ENCODE measurements at places on chromosomes 11 and 22.

DNA sequence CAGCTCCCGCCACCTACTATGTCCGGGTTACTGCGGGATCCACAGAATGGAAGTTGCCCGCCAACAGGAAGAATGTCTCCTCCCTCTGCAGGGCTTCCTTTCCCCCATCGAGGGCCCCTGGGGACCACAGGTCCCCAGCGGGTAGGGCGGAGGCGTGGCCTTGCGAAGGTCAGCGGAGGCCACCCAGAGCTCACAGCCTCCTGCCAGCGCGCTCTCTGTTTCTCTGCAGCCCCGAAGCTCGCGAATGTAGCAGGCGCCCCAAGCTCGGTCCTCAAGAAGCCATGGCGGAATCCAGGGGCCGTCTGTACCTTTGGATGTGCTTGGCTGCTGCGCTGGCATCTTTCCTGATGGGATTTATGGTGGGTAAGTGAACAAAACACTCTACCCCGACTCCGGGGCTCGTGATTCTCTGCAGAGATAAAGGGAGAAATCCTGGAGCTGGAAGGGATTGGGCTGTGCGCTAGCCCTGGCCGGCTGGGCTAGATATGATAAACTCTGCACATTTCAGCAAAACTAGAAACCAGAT lies at the start of gene NAALAD2:
NAALAD2 (plus strand) TSS at position 186 of the 526 bp plus-strand sequence; CDS start at position 282, 96 bp downstream.
- peak; percentile 76 for DNase-seq

DNA sequence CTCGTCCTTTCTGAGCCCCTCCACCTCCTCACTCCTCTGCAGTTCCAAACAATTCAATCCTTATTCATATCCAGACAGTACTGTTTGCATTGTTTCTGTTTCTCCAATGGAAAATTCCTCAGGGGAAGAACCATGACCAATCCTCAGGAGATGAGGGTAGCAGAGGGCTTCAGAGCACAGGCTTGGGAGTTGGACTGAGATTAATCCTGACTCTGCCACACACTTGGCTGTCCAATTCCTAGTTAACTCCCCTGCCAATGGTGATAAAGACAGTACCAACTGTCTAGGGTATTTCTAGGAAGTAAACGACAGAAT lies 58.0 kb downstream of the MICAL3 start:
- DNase-seq, result no peak

DNA sequence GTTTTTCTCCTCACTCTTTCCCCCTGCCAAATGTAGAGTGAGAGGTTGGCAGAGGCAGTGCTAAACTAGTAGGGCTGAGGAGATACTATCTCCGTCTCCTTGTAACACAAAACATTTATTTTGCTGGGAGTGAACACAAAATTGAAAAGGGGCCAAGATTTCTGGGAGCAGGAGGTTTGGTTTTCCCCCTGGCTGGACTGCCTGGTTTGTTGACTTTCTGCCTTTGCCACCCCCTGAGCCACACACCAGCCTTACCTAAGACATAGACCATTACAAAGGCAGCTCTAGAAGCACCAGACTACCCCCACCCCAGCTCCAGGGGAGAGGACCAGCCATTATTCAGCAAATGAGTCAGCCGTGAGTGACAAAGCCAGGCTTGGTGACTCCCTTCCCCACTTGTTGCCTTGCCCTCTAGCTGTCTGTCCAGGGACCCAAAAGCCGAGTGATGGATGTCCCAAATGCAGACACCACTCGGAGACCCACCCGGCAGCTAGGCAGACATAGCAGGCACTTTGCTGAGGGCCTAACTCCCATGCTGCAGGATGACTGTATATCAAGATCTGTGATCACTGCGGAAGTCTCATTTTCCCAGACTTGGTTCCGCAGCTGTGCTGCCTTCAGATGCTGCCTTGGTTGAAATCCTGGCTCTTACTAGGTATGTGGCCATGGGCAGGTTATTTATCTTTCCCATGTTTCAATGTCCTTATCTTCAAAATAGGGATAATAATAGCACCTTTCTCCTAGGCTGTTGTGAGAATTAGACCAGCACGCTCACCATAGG lies 17.7 kb upstream of the CDON start:
- DNase-seq, result no peak

GRCh38 chr22:17336061-17336460 lies 33.2 kb upstream of the CECR2 start:
- DNase-seq, result no peak

DNA sequence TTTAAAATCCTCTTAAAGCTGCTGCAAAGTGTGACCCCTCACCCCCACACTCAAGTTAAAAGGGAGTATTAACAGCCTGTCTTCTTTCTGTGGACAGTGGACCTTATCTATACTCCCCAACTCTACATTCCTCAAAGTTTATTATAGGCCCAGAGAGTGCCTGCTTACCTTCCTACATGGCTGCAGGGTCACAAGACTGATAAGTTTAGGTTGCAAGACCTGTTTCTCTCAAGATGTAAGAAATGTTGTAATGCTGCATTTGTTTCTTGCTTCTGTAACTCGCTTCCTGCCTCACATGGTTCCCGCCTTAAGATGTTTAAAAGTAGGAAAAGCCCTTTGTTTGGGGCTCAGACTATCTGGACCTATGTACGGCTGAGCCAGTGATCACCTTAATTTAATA lies 10.1 kb upstream of the NXPE1 start:
- no peak for DNase-seq

GRCh38 chr22:24595228-24595627 lies 2.4 kb upstream of the LRRC75B start:
- DNase-seq, result no peak
